ENCODE measurements at places on chromosomes 5 and 9.

- DNase-seq: no peak
These were observed 871.4 kb downstream of the MAT2B start for GRCh38 chr5:164376843-164377242.

DNA sequence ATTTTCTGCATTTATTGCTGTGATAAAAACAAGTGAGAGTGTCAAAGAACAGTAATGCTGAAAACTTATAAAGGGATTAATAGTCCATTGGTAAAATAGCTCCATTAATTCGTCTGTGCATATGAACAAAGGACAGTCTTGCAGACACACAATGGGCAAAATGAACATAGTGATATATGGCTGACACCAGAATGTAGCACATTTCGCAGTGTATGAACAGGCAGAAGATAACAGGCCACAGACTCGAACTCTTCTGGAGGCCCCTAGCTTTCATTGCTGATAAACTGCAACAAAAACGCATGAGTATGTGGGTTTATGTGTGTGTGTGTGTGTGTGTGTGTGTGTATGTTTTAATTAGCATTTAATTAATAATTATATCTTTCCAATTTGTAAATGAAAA, 354.8 kb downstream of the TAF11L14 start:
- DNase-seq: no peak

DNA sequence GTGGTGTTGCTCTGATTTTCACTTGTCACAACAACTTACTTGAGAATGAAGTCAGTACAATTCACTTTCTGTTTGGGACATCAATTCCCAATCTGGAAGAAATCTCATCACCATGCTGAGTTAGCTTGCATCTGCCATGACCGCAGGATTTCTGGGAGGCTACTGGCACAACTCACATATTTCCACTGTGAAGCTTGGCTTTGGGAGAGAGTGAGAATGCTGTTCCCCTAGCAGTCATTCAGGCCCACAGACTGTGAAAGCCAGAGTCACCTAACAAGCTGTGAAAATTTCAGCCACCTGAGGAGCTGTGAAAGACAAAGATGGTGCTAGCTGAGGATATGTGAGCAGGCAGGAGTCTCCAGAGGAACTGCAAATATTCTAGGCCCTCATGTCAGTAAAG, 365.2 kb upstream of the TUSC1 start:
- DNase-seq: no peak

- no peak for DNase-seq
These were observed 16.6 kb upstream of the CARD19 start for GRCh38 chr9:93079371-93079770.

DNA sequence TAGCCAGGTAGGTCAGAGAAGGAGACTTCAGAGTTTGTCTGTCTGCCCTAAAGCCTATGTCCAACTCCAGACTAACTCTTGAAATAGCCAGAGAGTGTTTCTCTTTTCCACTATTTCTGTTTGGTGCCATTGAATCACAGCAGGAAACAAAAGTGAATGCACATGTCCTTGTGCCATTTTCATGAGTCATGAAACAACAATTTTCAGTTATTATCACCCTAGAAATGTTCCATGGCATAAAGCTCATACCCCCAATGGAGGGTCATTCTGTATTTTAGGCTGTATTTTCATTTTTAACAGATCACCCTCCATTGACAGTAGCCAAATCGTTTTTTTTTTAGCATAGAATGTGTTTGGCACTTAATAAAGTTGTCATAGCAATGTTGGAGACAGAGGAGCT, 124.7 kb downstream of the PAPPA start:
- DNase-seq: no peak

DNA sequence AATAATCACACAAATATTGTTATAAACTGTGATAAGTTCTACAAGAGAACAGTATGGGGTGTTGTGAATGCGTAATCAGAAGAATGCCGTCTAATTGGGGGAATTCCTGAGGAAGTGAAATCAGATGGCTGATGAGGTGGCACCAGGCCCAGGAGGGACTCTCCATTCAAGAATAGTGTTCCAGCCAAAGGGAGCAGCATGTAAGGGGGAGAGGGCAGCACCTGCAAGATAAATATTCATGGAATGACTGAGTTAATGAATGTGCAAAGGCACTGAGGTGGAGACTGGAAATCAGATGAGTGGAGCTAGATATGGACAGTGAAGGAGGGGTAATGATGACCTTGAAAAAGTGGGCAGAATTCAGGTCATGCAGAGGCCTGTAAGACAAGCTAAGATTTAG, 250.6 kb downstream of the ARRDC3 start:
- no peak for DNase-seq

GRCh38 chr9:118281772-118282171, 577.6 kb downstream of the TLR4 start:
- DNase-seq: no peak

DNA sequence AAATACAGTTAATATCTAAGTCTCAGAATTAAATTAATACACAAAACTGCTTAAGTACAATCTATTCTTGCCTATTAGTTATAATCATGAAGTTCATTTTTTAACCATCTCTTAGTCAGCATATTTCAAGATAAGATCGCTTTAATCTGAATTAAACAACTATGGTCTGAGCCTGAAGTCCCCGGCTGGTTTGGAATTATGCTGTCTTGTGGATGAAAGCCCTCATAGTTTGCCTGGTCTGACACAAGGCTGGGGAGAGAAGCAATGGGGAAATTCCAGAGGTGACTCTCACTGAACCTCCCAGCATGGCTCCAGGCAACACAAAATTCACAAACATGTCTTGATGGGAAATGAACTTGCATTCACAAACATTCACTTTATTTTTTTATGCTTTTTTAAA, 28.0 kb upstream of the GRAMD2B start:
- DNase-seq: no peak

GRCh38 chr9:89871871-89872331, 267.1 kb downstream of the GADD45G start:
- no peak for DNase-seq

DNA sequence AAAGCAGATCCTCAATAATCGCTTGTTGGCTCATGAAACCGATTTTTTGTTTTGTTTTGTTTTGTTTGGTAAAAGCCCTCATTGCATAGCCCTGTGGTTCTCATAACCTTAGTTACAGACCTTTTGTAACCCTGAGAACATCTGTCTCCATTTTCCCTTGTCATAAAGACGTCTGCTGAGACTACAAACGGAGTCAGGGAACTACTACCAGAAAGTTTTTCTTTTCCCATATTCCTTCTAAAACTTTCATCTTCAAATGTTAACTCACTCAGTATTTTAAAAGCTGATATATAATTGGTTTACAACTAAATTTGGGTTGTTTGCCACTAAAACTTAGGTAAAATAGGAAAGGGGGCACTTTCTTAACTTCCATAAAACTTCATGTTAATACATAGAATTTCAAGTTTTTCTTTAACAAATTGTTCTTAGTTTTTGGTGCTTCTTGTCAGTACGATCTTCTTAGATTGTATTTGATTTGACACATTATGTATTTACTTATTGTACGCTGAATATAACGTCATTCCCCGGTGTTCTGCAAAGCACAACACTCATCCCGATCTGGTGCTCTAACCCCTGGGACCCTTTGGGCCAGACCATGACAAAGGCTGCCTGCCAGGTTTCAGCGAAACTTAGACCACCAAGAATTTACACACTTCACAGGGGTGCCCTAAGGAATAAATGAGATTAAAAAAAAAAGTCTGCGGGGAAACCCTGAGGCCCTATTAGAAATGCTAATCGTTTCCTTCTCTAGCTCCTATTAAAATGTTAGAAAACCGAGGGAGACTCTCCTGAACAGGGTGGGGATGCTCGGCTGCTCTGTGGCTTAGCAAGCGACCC, 1.1 kb upstream of the ANP32B start:
- DNase-seq: no peak

- no peak for DNase-seq
These were observed 55.4 kb upstream of the MIER3 start for GRCh38 chr5:57007344-57007743.

DNA sequence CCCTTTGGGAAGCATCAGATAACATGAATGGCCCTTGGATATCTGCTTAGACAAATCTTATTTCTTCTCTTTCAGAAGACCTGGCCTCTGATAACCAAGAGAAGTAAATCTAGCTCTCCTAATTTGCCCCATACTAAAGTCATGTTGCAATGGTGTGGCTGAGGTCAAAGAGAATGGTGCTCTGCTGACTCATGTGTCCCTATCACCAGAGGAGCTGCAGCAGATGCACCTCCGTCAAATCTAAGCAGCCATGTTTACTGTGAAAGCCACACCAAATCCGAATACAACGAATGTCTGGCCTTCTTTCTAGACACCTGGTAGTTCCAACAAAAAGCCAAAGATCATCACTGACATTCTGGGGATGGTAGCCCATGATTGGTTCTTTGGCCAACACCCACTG, 23.2 kb downstream of the RETREG1 start:
- no peak for DNase-seq

DNA sequence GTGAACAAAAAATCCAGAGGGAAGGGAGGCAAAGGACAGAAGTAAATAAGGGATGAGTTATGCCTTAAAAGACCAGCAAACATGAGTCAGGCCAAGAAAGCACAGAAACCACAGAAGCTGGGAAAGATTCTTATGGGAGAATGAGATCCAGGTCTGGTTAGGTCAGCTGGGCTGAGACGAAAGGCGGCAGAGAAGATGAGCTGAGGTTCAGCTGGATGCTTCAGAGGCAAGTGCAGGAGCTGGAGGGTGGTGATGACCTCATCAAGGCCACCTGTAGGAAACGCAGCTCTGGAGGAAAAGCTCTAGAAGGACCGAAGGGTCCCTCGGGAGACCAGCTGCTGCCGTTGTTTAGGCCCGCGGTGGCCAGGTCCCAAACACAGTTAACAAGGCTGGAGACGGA, 152.0 kb downstream of the MYO10 start:
- no peak for DNase-seq

GRCh38 chr5:142000173-142000572, 12.7 kb downstream of the GNPDA1 start:
- no peak for DNase-seq

DNA sequence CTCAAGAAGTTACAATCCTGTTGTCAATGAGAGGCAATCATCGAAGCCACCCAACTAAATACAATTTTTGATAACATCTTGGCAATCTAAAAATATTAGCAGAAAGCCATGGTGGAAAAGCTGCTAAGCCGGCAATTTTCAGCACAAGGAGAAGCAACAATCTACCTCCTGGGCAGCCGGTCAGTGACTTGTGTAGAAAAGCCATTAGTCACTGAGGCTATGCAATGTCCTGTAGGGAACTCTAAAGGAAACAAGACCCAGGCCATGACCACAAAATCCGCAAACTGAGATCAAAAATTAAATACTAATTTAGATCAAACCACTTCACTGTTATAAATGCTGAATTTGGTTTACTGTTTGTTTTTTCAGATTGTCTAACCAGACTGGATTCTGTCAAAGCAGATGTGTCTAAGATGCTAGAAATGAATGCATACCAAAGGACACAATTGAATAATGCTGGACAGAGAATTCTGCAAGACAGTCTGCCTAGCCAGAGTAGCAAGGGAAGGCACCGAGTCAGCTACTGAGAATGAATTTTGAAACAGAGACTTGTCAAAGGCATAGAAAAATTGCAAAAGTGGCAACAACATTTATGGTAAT, 384.8 kb downstream of the PRELID2 start:
- DNase-seq: no peak

GRCh38 chr5:174549254-174549653, 175.1 kb upstream of the MSX2 start:
- DNase-seq: no peak

- DNase-seq: no peak
These were observed 487.5 kb upstream of the SGCD start for GRCh38 chr5:155839251-155840037.

GRCh38 chr9:73065439-73065838, 86.2 kb upstream of the ANXA1 start:
- no peak for DNase-seq

DNA sequence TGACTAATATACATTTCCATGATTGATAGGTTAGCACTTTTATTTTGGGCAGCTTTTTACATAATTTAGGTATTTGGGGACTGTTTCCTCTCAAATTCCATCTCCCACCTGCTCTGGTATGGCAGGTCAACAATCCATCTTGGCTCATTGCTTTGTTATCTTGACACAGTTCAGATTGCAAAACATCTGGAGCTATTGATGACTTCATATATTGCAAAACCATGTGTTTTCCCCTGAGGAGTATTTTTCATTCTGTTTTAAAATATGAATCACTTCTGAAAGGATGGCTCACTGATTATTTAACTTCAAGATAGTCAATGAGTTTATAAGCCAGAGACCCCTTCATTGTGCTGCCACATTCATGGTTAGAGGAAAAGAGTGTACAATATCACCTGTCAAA, 1206.0 kb upstream of the C9orf72 start:
- DNase-seq: no peak

DNA sequence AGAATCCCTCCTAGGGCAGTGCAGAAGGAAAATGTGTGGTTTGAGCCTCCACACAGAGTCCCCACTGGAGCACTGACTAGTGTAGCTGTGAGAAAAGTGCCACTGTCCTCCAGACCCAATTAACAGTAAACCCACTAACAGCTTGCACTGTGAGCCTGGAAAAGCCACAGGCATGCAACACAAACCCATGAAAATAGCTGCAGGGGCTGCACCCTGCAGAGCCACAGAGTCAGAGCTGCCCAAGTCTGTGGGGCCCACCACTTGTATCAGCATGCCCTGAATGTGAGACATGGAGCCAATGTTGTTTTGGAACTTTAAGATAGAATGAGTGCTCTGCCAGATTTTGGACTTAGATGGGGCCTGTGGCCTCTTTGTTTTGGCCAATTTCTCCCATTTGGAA, 119.8 kb upstream of the CDH9 start:
- no peak for DNase-seq

DNA sequence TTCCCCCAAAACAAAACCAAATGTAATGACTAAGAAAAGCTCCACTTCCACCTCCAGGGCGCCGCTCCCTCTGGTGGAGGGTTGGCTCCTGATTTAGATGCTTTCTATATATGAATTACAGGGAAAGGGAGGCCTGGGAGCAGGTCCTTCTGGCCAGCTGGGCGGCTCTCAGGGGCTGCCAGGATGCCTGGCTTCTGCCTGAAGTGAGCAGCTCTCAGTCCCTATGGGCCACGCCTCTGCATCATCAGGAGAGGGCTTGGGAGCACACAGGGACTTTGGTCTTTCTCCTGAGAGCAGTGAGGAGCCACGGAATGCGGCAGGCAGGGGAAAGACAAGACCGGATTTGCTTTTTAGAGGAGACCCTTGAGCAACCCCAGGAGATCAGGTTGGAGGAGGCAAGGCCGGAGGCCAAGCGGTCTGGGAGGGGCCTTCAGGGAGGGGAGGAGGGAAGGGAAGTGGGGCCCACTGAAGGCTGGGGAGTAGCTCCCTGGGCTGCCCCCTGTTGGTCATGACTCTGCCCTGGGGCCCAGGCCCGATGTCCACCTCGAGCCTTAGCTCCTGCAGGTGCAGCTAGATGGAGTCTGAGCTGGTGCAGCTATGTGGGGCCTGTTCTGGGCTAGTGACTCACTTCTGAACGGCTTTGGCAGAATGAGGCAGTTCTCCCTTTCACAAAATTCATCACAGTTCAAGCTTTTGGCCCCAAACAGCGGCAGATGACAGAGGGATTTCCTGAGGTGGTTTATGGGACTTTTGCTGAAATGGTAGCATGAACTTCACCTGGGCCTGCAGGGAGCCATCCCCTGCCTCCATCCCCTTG, 11.3 kb upstream of the GRHPR start:
- DNase-seq: no peak

- no peak for DNase-seq
These were observed 490.9 kb upstream of the RGMB start for GRCh38 chr5:98282521-98282920.

- DNase-seq: no peak
These were observed 50.2 kb downstream of the C9orf50 start for GRCh38 chr9:129570450-129571297.
